GM23248 (cell line): ENCODE measurements at places on chromosomes 11 and 22. TPM values are rescaled to one million over a fixed set of nuclear protein-coding genes. Genes with fewer than 3 reads are reported as not detected.

DNA sequence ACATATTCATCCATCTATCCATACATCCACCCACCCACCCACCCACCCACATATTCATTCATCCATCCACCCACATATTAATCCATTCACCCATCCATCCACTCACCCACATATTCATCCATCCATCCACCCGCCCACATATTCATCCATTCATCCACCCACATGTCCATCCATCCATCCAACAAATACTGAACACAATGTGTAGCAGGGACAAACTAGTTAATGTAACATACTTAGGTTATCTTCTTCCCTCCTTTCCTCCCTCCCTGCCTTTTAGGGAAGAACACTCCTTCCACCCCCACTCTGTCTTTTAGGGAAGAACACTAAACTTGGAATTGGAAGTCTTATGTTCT lies 39.4 kb downstream of the MCM5 start:
- DNase-seq, result no peak
- no peaks in the 10 kb centered on the region for H3K27me3 ChIP-seq
- no peaks in the 10 kb centered on the region for H3K36me3 ChIP-seq

GRCh38 chr11:115222218-115222862 lies 281.9 kb downstream of the CADM1 start:
- H3K27me3 ChIP-seq, result no peaks in the 10 kb centered on the region
- H3K36me3 ChIP-seq, result no peaks in the 10 kb centered on the region
- H3K4me1 ChIP-seq, result peaks cover 27% of the 10 kb centered on the region

Gene CNIH2
- 1.4 TPM in 1 of 2 replicates, not detected in the other for total RNA-seq

Gene OR4A5
- total RNA-seq, result not detected in 2 replicates

DNA sequence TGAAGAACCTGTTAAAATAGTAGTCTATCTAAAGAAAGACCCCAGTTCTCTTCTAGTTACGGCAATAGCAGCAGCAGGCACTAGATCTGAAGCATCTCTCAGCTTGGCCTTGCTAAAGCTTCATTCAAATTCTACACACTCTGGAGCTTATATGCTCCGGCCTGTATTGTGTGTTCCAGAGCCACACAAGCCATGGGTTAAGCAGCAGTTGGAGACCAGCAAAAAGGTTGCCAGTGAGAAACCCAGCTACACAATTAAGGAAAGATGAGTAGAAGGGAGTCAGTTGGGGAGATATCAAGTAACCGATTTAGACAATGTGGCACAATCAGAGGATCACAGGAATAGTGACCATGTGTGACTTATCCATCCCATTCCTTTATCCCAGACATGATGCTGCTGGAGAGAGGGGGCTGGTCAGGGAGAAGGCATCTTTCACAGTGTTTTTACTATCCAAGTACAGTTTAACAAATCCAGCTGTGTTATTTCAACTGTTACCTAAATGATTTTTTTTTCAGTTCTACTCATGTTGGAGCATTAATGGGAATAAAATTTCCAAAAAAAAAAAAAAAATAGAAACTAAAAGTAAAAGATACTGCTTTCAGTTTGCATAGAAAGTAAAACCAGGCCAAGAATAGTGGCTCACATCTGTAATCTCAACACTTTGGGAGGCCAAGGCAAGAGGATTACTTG lies 41.0 kb downstream of the PAX6 start:
- no peak overlapping the region for H3K4me3 ChIP-seq
- no peak overlapping the region for H3K27ac ChIP-seq
- no peak for DNase-seq
- H3K36me3 ChIP-seq, result no peaks in the 10 kb centered on the region
- no peaks in the 10 kb centered on the region for H3K27me3 ChIP-seq
- H3K4me1 ChIP-seq, result no peaks in the 10 kb centered on the region

DNA sequence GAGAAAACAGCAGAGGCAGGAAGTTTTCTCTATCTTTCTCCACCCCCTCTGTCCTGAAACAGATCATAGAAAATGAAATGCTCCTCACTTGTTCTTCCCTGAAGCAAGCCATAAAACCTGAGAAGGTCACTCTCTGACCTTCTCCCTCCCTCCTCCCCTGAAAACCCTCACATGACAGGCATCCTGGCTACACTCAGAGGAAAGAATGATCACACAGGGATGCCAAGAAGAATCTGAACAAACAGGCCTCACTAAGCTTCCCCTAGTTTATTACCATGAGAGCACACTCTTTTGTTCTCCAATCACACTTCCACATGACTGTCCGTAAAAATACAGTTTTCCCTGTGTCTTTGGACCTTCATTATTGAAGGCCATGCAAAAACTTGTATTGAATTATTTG lies 300.1 kb downstream of the BUD13 start:
- no peak overlapping the region for H3K27ac ChIP-seq
- no peak for DNase-seq
- H3K4me1 ChIP-seq, result peaks cover 8% of the 10 kb centered on the region
- no peaks in the 10 kb centered on the region for H3K27me3 ChIP-seq

DNA sequence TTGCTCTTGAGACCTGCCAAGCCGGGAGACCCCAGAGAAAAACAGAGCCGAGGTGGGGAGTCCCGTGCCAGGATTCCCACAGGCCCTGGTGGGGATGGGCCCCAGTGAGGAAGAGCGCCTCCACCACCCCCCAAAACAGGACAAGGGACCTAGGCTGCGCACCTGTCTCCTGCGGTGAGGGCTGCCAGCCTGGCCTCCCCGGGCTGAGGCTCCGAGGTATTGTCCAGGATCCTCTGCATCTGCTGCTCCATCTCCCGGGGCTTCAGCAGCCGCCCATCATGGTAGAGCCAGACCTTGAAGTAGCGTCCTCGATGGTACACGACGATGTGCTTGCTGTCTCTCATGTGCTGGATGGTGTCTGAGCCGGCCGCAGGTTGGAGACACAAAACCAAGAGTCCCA lies 33.3 kb upstream of the TESMIN start:
- H3K27me3 ChIP-seq, result no peaks in the 10 kb centered on the region
- H3K27ac ChIP-seq, result no peak overlapping the region
- H3K36me3 ChIP-seq, result peaks cover 21% of the 10 kb centered on the region
- no peak overlapping the region for H3K4me3 ChIP-seq

GRCh38 chr11:3942956-3943497 lies 87.6 kb downstream of the STIM1 start:
- H3K27me3 ChIP-seq, result no peaks in the 10 kb centered on the region
- H3K36me3 ChIP-seq, result no peaks in the 10 kb centered on the region
- H3K4me1 ChIP-seq, result peaks cover 60% of the 10 kb centered on the region
- no peak overlapping the region for H3K27ac ChIP-seq
- DNase-seq, result peak; percentile 33

DNA sequence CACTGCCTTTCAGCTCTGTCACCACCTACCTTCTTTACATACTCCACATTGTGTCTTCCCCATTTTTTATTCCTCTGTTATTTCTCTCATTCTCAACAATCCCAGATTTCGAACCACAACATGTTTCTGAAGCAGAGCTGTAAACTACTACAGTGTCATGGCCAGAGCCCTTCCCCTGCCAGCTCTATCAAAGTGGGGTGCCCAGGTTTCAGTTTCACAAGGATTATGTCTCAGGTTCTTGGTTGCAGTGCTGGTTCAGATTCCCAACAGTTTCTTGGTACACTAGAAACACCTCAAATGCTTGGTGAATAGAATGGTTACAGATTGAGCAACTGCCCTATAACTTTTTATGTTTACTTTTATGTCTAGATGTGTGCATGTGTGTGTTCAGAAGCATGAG lies 172.7 kb upstream of the MTNR1B start:
- no peak for DNase-seq
- H3K36me3 ChIP-seq, result no peaks in the 10 kb centered on the region
- H3K4me1 ChIP-seq, result no peaks in the 10 kb centered on the region
- no peak overlapping the region for H3K4me3 ChIP-seq

- H3K27ac ChIP-seq, result no peak overlapping the region
- H3K27me3 ChIP-seq, result no peaks in the 10 kb centered on the region; the same call in 1 of the 2 replicates
- H3K4me3 ChIP-seq, result no peak overlapping the region
- H3K36me3 ChIP-seq, result no peaks in the 10 kb centered on the region
- no peak for DNase-seq
Measured at GRCh38 chr11:79045800-79046304, 395.0 kb downstream of the TENM4 start.

DNA sequence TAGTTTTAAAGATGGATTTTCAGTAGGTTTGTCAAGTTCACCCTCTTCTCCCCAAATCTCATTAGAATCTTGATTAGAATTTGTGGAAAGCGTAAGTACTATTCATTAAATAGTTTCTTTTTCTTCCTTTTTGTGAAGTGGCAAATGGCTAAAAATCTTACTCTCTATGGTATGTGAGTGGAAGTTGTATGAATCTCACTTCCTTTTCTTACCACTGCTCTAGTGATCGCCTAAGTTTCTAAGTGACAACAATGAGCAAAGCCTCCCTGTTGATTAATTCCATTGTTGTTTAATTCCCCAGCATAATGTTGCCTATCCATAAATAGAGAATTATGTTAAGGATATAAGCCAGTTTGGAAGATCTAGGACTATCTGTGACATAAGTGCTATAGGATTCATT lies 82.7 kb downstream of the PGR start:
- no peak overlapping the region for H3K4me3 ChIP-seq
- no peaks in the 10 kb centered on the region for H3K4me1 ChIP-seq

Gene PRG3
- total RNA-seq, result not detected in 2 replicates
